ENCODE measurements at places on chromosomes 5 and 9.

GRCh38 chr5:55665065-55665464, 47.1 kb downstream of the SLC38A9 start:
- DNase-seq = no peak

DNA sequence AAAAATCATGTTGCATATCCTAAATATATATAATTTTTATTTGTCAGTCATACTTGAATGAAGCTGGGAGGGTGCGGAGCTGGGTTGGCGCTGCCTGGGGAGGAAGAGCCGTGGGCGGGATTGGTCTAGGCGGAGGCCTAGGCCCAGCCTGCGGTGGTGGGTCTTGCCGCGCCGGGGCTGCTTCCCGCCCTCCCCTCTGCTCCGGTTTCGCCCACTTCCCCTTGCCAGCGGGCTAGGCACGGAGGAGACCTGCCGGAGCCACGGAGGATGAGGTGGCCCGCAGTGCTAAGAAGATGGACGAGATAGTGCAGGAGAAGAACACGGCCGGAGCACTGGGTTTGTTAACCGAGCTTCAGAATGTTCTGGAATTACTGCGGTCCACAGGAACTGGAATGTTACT, 54.0 kb upstream of the IGFBPL1 start:
- no peak for DNase-seq

- DNase-seq = no peak
Observed at GRCh38 chr5:127963931-127964330, 119.6 kb upstream of the SLC12A2 start.

DNA sequence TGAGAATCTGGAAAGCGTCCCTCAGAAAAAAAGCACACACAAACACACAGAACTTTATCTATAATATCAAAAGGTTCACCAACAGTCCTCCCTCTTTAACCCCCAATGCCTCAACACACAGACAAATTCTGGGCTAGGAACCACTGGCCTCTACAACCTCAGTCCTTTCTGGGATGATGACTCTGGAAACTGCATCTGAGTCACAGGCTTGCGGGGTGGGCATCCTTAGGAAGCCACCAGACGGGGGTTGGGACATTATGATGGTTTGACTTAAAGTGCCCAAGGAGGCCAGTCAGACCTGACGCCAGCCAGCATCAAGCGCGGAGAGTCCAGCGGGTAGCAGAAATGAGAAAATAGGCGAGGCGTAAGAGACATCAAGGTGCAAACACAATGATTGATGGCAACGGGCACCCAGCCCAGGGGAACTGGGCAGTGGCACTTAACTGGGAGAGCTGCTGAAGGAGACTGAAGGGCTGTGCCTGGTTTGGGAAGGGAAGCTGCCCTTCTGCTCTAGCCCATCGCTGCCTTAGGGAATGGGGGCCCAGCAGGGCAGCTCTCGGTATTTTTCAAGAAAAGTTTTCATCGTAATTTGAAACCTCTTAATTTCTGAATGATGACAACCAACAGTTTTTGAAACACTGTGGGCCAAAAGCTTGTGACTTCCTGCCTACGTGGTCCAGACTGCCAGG, 20.7 kb downstream of the SPRY4 start:
- no peak for DNase-seq

DNA sequence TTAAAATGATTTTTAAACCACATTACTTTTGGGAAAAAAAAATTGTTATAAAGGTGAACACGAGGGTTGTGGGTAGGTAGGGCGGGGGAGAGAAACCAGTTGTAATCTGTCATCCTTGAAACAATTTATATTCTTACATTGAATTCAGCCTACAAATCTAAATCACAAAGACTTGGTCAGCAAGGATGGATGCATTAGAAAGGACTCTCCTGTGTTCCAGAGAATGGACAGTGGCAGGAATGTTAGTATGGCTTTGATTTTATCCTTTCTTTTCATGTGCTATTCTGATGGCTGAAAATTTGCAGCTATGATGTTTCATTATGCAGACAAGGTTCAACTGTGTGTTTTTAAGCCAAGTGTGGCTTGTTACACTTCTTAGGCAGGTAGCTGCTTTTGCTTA, 234.7 kb downstream of the SLF1 start:
- no peak for DNase-seq

All from SW480 (cell line).